ENCODE measurements at places on chromosomes 7 and 10.

GRCh38 chr7:67311901-67312300, 315.3 kb downstream of the TYW1 start:
- DNase-seq: no peak

- DNase-seq: no peak
Measured at GRCh38 chr7:139960157-139960556, 102.6 kb downstream of the PARP12 start.

GRCh38 chr7:28767356-28767755, 190.8 kb downstream of the TRIL start:
- DNase-seq: no peak

- no peak for DNase-seq
Measured at GRCh38 chr7:3010161-3010560, 33.5 kb downstream of the CARD11 start.

DNA sequence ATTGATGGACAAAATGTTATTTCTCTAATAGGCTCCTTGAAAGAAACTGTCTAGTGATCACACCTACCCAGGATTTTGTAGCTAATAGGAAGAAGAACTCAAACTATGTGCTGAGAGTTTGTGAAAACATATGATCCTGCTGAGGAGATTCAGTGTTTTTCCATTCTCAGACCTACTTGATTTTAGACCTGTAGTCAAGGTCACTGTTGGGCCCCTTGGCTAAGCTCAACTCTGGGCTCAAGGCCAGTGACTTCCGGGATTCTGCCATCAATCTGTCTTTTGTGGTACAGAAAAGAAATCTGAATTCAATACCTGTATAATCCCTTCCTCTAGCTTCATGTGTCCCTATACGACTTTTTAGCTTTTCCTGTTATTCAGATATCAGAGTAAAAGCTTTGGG, 79.7 kb upstream of the FERD3L start:
- no peak for DNase-seq

DNA sequence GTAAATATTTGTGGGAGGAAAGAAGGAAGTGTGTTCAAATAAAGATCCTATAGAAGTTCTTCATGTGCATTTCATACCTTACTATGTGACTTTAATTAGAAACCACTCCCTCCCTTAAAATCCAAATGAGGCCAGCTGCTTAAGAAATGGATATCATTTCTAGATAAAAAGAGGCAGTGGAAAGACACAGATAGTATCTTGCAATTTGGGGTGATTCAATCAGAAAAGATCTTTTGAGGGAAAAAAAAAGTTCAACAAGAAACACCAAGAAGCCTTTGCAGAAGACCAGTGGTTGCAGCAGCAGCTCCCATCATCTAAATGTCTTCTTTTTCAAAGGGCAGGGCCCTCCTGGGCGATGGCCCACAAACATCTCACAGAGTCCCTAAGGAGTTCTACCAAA, 200.1 kb downstream of the LRRN3 start:
- DNase-seq: no peak

- DNase-seq: no peak
Measured at GRCh38 chr10:4851176-4851575, 25.2 kb downstream of the AKR1E2 start.

GRCh38 chr10:112741830-112742402, 208.1 kb upstream of the TCF7L2 start:
- no peak for DNase-seq

DNA sequence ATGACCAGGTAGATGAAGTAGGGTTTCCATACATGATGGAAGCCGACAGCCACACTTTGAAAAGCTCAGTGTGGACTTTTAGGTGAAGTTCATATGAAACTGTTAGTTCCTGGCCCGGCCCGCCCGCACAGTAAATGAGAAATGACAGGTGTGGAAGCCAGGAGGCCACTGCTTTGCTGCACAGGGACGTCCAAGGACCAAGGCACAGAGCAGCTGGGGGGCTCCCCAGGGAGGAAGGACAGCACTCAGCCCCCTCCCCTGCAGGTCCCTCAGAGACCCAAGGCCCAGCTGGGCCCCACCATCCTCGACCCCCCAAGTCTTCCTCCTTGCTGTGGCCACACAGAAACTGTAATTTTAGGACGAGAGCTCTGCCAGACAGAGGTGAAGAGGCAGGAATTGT, 219.2 kb downstream of the PTPRN2 start:
- no peak for DNase-seq

DNA sequence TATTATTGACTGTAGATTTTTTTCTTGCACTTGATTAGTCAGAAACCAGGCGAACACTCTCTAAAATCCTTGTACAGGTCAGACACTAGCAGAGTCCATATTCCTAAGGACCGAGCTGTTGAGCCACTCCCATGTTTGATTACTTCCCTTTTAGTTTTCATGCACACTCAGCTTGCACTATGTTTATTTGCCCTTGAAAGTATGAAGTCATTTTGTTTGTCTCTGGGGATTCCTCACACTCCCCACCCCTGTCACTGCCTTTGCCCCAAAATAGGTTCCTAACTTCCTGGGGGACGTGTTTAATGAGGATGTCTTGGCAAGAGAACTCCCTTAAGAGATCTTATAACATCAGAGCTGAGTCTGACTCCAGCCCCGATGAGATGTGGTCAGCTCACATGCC, 182.1 kb downstream of the EVX1 start:
- no peak for DNase-seq

GRCh38 chr7:36532981-36533499, 143.4 kb downstream of the ANLN start:
- no peak for DNase-seq

DNA sequence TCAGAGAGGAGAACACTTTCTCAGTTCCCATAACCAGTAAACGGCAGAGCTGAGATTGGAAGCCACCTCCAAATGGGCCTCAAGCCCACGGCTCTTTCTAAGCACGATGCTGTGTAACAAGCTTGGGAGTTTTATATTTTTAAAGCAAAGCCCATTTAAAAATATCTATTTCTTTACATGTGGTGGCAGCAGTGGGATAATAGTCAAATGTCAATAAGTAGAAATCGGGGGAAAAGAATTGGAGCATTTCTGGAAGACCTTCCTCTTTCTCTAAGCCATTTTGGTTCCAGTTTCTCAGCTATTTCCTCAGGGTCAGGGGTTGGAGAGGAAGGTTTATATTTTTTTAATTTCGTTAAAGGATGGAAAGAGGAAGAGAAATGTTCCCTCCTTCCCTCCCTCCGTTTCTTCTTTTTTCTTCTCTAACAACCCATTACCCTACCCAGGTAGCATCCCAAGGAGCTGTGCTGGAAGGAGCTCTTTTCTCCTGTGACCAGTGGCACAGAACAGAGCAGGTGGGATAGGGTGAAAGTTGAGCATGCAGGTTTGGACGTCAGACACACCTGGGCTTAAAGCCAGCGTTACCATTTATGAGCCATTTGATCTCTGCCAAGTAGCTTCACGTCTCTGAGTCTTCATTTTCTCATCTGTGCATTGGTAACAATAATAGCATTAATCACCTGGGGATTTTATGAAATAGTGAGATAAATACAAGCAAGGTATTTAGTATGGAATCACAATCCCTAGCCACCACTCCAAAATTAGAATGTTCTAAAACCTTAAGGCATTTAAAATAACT, 515.7 kb downstream of the RPS24 start:
- DNase-seq: no peak

DNA sequence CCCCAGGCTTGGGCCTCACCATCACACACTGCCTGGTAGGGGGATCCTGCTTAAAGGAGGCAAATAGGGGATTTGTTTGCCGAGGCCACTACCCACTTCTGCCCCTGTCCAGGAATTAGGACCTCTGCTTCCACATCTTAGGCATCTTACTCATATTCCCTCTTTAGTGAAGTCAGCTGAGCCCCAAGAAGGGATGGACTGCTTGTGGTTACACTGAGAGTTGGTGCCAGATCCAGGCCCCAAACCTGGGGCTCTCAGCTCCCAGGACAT, 1.6 kb upstream of the GPRIN2 start:
- DNase-seq: no peak

GRCh38 chr10:61904733-61905725, 3.5 kb downstream of the ARID5B start:
- peak; percentile 8 for DNase-seq

DNA sequence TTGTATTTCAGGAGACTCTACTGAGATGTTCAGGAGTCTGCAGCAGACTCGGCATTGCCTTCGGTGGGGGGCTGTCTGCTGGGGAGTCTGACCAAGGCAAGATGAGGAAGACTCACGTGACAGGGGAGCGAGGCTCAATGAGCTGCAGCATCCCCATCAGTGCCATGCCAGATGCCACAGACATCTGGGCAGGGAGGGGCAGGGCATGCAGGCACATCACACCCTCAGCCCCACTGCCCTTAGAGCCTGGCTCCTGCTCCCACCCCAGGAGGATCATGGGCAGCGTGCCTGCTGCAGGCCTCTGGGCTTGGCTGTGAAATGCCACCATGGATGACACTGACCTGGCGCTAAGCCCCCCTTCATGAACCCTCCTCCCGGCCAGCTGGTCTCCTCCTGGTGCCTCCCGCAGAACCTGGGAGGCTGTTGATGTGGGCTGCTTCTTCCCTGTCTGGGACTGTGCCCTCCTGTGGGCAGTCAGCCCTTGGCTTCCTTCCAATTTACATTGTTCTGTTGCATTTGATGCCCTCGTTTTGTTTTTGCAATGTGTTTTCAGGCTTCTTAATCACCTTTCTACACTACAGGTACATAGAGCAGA, 235.0 kb downstream of the PAXIP1 start:
- DNase-seq: no peak

GRCh38 chr10:8665322-8665721, 610.8 kb downstream of the GATA3 start:
- DNase-seq: no peak

GRCh38 chr7:112232212-112232978, 25.9 kb downstream of the ZNF277 start:
- DNase-seq: no peak

DNA sequence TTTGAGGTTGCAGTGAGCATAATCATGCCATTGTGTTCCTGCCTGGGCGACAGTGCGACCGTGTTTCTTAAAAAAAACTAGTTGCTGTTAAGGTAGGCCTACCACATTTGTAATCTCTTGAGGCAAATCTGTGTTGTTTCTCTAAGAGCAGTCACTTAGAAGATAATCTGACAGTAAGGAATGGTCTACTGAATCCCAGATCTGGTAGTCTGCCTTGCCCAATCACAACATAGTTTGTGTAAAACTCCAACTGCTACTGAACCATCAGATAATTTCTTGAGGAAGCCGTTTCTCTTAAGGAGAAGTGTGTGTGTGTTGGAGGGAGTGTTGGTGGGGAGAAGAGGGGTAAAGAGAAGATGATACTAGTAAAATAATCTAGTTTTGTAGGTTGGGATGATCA, 5.0 kb downstream of the NRF1 start:
- DNase-seq: no peak

DNA sequence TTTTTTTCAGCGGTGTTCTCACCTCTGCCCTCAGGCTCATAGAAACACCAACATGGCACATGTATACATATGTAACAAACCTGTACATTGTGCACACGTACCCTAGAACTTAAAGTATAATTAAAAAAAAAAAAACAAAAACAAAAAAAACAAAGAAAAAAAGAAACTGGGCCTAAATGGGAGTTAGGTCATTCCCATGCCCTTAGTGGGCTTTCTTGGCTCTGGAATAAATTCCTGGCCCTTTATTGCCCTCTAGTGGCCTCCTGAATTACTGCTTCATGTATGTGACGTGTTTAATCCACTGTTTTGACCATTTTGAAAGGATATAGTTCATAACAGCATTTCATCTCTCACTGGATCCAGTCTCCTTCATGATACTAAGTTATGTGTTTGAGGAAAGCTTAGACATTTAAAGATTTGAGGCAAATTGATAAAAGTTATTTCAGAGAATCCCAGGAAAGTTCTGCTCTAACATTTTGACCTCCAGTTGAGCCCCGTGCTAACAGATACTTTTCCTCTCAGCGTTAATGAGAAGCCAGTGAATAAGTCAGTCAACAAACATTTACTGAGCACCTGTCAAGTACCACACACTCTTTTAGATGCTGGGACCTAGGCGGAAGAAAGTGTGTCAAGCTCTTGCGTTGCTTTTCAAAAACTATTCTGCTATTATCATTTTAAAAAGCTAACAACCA, 54.7 kb upstream of the SYPL1 start:
- DNase-seq: no peak

- DNase-seq: no peak
Measured at GRCh38 chr7:88216276-88216675, 3.6 kb downstream of the SRI start.

DNA sequence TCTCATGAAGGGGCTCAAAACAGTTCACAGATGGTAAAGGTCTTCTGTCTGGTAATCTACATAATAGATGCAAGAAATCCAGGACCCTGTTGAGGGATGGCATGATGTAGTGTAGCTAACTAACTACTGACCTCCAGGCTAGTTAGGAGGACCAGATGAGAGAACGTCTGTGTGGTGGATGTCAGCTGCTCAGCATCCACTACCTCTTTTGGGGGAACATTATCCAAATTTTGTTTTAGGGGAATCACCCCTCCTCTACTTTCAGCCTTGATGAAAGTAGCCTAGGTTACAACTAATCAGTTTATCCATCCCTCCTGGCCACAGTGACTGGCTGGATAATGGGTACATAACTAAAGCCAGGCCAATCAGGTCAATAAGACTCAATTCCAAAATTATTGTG, 246.0 kb downstream of the RNLS start:
- no peak for DNase-seq

GRCh38 chr7:135188298-135188984, 17.9 kb upstream of the CYREN start:
- DNase-seq: no peak

DNA sequence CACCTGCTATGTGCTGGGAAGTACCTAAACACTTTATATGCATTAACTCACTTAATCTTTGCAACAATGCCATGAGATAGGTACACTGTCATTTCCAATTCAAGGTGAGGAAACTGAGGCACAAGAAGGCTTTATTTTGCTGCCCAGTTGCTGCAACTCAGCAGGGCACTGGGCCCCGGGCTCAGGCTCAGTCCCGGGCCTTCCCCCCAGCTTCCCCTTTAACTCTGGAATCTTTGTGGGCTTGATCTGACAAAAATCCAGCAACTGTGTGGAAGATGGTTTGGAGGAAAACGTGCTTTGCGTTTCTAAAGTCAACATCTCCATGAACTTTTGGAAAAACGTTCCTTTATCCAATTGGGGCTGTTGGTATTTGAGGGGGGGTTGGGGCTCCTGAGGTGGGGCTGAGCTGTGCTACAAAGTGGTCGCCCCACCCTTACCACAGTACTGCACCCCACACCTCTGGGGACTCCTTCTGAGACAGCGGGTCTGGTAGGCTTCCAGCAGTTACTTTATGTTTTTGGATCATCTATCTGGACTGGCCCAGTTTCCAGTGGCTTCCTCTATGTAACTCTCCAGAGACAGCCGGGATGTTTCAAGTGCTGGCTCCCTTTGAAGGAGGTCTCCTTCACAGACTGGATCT, 40.5 kb upstream of the CAMK1D start:
- no peak for DNase-seq

GRCh38 chr10:79430936-79431335, 14.5 kb downstream of the ZCCHC24 start:
- no peak for DNase-seq

DNA sequence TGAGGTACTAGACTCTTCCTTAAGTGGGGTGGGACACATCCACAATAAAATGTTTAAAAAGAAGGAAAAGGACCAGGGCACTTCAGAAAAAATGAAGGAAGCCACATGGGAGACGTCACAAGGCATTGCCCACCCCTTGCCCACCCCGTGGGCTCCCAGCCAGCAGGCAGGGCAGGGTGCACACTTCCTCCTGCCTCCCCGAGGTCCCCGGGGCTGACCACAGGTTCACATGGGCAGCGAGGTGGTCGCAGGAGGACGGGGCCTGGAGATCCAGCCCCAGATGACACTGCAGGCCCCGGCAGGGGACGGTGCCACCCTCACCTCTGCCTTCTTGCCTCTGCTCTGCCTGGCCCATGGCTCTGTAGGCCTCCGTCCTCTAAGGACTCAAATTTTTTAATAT, 45.6 kb downstream of the PWWP2B start:
- DNase-seq: no peak

Data from occipital lobe (tissue), 3 donors.